ENCODE measurements at places on chromosomes 6 and 20. TPM values are rescaled to one million over a fixed set of nuclear protein-coding genes. Genes with fewer than 3 reads are reported as not detected.

Gene ENPP3
- 1.8 TPM for total RNA-seq

Gene SCGN
- total RNA-seq, result not detected

Gene CNBD2
- 19.5 TPM for total RNA-seq

Gene ELMO2
- 142 TPM for total RNA-seq

GRCh38 chr6:34240329-34241248 lies 3.9 kb downstream of the HMGA1 start:
- DNase-seq, result no peak

DNA sequence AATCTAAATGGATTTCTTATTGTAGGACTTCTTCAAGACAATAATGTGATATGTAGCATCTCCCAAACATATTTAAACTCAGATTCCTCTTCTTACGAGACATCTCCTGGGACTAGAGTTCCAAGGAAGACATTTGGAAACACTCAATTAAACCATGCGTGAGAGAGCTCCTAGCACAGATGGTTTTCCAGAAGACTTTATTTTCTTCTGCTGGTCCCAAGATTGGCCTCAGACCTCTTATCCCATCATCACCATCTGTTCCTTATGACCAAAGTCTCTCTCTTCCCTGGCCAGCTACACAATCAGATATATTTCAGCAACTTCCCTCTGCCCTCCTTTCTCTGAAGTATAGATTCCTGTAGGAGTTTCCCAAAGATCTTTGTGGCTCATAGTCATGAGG lies 93.2 kb upstream of the JARID2 start:
- DNase-seq, result no peak

DNA sequence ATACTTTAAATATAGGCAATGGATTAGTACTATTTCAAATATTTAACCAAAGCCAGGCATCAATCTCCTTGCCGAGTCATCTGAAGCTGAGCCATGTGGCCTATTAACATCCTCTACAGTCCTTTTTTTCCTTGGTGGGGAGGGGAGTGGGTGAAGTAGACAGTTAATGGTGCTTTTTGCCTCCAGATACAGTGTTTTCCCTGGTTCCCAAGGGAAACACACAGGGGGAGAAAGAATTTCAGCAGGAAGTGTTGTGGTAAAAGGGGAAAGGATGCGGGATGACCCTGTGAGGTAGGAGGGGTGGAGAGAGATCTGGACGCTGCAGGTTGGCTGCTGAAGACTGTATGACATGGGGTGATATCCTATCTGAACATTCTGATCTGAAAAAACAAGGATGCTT lies 9.6 kb downstream of the CLDN20 start:
- no peak for DNase-seq

DNA sequence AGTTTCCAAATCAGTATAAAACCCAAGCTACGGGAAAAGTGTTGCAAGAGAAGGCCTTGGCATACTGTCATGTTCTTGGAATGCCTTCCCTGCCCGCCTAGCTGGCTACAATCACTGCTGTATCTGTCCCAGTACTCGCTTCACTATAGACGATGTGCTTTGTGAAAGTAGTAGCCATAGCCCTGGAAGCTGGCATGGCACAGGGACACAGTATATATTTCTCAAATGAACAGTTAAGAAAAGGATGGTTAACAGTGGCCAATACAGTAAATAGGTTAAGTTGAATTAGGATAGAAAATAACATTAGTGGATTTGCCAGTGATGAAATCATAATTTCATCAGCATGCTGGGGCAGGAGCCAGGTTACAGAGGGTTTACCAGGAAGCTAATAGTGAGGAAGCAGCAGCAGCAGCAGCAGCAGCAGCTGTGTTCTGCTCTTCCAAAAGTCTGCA lies 499.3 kb downstream of the CDKAL1 start:
- DNase-seq, result no peak

GRCh38 chr6:156464100-156464878 lies 312.9 kb upstream of the ARID1B start:
- no peak for DNase-seq

DNA sequence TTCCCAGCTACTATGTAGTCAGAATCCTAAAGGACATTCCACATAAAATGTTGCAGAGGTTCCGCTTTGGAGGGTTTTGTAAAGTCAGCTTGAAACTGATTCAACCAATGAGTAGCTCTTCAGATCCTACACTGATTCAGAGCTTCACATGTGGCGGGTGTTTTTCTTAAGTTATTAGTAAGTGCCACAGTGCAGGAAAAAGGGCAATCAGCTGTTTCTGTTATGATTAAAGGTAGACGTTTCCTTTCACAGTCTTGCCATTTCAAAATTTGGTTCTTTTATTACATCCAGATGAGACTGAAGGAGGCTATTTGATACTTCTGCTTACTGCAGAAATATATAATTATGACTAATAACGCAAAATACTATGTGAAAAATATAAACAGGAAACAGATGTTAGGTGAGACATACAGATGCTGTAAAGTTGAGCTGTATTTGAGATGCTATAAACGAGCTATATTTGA lies 443.9 kb downstream of the CDKAL1 start:
- DNase-seq, result no peak

DNA sequence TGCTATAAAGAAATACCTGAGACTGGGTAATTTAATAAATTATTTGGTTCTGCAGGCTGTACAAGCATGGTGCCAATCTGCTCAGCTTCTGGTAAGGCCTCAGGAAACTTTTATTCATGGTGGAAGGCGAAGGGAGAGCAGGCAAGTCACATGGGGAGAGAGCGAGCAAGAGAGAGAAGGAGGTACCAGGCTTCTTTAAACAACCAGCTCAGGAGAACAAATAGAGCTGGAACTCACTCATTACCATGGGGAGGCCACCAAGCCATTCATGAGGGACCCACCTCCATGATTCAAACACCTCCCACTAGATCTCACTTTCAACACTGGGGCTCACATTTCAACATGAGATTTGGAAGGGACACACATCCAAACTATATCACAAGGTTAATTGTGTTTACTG lies 44.9 kb upstream of the CRISP1 start:
- no peak for DNase-seq

Data from natural killer cell (primary cell).